Stimulated activated CD4-positive, alpha-beta T cell treated with anti-CD3 and anti-CD28 coated beads, Interleukin-2, amount 100 ng/mL, for 24 hours (primary cell): ENCODE measurements at places on chromosomes 13 and 19.

DNA sequence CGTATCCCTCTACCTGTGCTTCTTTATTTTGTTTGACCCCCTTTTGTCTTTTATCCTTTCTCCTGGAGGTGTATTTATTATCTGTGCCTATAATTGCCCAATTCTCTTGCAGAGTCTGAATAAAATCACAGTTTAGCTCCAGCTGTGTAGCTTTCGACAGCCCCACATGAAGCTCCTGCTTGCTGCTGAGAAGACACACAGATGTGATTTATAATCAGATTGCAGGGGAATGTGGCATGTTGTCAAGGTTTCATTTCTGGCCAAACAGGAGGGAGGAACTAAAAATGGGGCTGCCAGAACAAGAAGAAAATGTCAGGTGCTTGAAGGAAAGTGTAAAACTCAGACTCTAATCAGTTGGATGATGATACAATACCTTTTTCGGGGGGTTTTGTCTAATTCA lies 22.7 kb downstream of the CCNA1 start:
- DNase-seq, result no peak

GRCh38 chr13:77853703-77854102 lies 64.9 kb downstream of the EDNRB start:
- no peak for DNase-seq

DNA sequence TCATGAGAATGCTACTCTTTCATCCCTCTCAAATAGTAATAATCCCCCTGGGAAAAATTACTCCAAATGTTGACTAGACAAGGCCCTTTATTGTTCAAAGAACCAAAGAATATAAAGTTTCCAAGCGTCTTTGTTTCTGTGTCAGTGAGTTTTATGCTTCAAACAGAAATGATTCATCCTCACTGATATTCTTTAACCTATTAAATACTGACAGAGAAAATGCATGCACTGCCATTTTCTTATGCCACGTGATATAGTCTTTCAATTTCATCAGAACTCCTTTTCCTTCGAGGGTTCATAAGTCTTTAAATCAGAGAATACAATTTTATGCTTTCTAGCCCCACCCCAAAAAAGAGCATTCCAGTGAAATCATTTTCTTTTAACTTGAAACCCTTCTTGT lies 211.6 kb downstream of the SHISA2 start:
- no peak for DNase-seq

- no peak for DNase-seq
Measured at GRCh38 chr13:104954210-104954609, 1581.3 kb downstream of the EFNB2 start.

DNA sequence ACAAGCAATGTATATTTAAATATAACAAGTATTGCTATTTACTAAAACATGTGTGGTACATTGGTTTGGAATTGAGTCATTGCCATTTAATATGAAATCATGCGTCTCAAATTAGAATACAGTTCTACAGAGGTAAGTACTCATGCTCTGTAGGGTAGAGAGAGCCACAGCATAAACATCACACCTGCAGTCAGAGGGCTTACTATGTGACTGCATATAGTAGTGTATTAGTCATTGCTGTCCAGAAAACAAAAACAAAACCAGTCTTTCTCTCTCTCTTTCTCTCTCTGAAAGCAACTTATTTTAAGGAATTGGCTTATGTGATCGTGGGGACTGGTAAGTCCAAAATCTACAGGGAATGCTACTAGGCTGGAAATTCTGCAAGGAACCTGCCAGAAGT lies 370.3 kb downstream of the GPC5 start:
- no peak for DNase-seq

GRCh38 chr19:56654151-56654550 lies 11.2 kb downstream of the SMIM17 start:
- no peak for DNase-seq
